GM04504 (cell line): ENCODE measurements at places on chromosomes 4 and X.

DNA sequence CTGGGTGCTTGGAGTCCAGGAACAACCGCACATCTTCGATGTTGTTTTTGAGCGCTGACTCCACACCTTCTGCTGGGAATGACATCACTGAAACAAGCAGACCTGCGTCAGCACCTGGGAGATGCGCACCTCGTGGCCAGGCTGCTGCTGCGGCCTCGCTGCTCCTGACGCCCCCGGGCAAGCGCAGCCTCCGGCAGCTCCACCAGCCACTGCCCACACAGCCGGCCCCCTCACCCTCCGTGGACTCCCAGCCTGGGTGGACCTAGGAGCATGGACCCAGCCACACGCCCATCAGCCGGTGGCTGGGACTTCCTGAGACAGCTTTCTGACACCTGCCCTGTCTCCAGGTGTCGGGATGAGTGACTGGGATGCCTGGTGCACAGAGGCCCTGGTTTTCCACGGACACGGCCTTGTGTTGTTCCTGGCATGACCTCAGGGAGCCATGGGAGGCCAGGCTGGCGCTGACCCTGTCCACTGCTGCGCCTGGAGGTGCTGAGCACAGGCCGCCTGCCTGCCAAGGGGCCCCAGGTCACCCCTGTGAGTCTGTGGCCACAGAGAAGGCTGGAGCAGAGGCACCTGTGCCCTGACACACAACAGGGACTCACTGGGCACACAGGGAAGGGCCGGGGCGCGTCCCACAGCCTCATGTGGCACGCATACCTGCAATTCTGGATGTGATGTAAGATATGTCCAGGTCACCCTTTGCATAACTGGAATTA, 48.6 kb downstream of the GAK start:
- DNase-seq, result no peak

DNA sequence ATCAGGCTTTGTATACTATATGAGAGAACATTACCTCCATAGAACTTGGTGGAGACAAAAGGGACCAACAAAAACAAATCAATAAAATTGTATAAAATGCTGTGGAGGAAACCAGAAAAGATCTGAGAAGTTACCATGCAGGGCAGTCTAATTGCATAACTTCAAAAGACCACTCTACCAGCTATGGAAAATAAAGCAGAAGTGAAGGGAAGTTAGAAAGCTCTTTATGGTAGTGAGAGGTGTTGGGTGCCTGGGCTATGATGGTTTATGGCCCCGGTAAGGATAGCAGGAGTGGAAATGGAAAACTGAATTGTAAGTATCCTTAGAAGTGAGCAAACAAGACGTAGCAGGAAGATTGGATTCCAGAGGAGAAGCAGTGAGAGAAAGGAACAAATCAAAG, 3.1 kb downstream of the TMEM184C start:
- DNase-seq, result no peak

- no peak for DNase-seq
These were observed 6.0 kb upstream of the VSIG4 start for GRCh38 chrX:66045894-66046293.

DNA sequence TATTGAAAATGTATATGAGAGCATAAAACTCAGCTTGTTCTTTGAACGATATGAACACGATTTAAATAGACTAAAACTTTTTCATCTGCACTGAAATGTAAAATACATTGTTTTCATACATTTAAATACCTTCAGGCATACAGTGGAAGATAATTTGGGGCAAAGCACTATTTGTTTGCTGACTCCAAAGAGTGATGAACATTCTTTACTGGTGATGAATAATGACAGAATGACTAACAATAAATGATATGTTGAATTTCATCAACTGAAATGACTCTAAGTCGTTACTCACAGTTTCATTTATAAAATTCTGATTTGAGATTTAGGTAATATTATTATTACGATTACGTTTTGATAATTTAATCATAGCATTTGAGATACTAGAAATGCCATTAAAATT, 1160.1 kb downstream of the NLGN4X start:
- no peak for DNase-seq

DNA sequence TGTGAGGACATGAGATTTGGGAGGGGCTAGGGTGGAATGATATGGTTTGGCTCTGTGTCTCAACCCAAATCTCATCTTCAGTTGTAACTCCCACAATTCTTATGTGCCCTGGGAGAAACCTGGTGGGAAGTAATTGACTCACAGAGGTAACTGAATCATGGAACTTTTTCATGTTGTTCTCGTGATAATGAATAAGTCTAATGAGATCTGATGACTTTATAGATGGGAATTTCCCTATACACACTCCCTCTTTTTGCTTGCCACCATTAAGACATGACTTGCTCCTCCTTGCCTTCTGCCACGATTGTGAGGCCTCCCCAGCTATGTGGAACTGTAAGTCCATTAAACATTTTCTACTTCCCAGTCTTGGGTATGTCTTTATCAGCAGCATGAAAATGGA, 253.2 kb upstream of the GK2 start:
- DNase-seq, result no peak

- DNase-seq, result peak; percentile 37
These were observed 76.1 kb upstream of the EMCN start for GRCh38 chr4:100593935-100594334.

DNA sequence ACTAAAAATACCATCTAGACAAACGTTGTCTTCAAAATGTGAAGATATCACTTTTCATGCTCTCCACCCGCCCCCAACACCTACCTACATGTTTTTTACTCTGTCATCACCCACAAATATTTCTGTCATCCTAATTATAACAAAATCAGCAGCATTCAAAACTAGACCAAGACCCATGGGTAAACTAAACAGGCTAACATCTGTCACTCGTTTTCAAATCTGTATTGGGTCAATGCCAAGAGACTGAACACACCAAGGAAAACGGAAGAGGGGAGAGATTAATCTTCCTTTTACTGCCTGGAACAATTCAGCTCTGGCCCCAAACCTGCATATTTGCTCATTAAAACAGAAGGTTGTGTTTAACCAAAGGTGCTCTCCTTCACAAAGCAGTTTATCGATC, 17.5 kb downstream of the FAM184B start:
- DNase-seq, result no peak

- no peak for DNase-seq
These were observed 15.7 kb downstream of the SPCS3 start for GRCh38 chr4:176335421-176335820.

DNA sequence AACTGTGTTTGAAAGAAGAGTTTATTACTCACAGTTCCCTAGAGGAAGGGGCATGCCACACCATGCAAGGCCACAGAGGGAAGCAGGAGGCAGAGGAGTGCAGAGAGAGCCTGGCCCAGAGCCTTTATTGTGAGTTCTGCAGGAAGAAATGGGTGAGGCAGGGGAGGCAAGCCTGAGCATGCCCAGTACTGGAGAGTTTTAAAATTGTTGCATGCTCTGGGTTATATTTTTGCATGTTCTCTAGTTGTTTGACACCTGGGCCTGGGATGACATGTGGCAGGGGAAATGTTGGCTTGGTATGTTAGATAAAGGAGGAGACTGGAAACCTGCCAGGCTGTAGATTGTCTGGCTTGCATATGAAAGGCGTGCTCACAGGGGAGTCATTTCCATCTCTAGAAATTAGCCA, 19.7 kb upstream of the CRMP1 start:
- DNase-seq, result no peak

DNA sequence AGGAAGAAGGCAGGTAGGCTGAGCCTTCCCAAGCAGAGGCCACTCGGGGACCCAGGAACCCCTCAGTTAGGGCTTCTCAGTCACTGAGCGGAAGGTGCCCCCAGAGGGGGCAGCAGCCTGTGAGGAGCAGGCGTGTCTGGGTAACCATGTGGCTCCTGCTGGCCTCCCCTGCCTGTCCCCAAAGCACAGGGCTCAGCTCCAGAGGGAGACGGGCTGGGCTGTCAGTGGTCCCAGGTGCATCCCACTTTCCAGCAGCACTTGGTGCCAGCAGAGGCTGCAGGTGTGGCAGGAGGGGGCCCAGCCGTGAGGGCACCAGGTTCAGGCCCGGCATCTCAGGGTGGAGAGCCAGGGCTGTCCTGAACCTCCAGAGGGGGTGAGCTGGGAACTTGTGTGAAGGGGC, 22.7 kb downstream of the TACC3 start:
- no peak for DNase-seq

DNA sequence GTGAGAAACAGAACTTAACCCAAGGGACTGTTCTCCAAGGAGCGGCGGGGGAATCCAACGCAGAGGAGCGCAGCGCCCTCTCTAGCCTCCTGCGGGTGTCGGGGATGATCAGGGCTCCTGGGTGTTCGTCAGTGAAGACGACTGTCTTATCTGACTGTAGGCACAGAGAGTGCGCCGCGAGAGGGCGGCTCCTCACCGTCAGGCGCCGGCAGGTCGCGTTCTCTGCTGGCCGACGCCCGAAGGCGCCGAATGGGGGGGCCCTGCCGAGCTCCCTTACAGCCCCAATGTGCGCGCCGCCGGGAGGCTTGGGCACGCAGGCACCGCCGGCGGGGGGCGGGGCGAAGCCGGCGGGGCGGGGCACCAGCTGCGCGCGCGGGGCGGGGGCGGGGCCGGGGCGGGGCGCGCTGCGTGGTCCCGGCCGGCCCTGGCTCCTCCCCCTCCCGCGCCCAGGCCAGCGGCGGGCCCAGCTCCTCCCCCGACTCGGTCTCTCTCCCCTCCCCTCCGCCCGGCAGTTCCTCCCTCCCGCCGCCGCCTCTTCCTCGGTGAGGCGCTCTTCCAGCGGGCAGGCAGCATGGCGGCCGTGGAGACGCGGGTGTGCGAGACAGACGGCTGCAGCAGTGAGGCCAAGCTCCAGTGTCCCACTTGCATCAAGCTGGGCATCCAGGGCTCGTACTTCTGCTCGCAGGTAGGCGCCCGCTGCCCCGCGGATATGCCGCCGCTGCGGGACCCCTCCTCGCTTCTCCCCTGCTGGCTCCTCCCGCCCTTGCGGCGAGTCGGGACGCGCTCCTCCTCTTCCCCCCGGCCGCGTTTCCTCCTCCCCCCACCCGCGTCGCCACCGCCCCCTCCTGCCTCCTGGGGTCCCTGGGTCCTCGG, at the start of gene METAP1:
TSS of gene METAP1 (plus strand) at position 539 of the 873 bp plus-strand sequence. CDS start at position 572, 33 bp downstream.
- peak; percentile 89 for DNase-seq

GRCh38 chr4:112648263-112649054, 11.5 kb downstream of the LARP7 start:
- no peak for DNase-seq

DNA sequence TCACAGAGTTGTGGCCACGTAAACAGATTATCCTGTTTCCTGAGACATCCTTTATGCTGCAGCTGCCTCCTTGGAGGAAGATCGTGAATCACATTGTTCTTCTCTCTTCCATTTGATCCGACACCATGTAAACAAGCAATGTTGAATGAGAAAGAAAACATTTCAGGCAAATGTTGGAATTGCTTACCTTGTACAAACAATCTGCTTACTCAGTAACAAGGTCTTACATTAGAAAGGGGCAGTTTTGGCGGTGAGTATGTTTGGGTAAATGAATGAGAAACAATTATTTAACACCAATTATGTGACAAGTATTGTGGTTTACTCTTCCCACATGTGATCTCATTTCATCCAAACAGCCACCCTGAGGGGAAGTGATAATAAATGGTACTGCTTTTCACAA, 637.8 kb downstream of the RAB28 start:
- DNase-seq, result no peak

GRCh38 chr4:93658443-93658842, 170.1 kb upstream of the ATOH1 start:
- no peak for DNase-seq

DNA sequence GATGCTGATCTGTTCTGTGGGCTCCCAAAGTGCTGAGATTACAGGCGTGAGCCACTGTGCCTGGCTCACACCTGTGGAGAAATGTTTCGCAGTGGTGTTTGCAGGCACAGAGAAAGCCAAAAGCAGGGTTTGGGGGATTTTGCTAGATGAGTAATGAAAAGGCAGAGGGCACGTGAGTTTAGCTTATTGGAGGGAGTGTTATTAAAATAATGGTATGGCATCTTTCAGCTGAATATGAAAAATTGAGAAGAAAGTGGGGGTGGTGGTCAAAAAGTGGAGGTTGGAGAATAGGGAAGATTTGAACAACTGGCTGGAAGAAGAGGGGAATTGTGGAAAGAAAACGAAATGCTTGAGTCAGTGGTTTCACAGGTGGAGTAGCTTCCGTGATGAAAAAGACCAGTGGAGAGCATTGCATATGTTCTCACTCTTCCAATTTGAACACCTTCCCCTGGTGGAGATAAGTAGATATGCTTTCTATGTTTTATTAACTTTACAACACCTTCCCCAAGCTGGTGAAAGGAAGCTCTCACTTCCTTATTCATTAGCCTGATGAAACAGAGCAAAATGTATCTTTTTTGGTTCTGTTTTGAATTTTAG, 1.1 kb upstream of the CHST7 start:
- DNase-seq, result no peak

- no peak for DNase-seq
These were observed 24.1 kb downstream of the OCIAD1 start for GRCh38 chr4:48854982-48855381.

- no peak for DNase-seq
These were observed 508.8 kb downstream of the ANKRD50 start for GRCh38 chr4:124203613-124204238.

- DNase-seq, result no peak
These were observed 232.8 kb upstream of the RASGEF1B start for GRCh38 chr4:81704461-81704860.

- no peak for DNase-seq
These were observed 181.5 kb downstream of the TSPAN5 start for GRCh38 chr4:98476891-98477290.

DNA sequence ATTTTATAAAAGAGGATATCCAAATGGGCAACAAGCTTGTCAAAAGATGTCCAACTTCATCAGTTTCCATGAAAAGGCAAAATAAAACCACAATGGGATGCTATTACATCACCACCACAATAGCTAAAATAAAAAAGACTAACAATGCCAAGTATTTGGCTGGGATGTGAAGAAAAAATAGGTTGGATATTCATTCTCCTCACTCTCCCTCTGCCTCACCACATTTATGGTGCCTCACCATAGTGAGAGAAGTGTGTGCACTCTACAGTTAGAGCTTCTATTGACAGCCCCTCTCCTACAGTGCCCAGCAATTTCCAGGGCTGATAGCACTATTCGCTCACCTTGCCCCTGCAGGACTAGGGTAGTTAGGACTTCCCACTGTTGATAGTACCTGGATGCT, 25.5 kb downstream of the VEGFC start:
- DNase-seq, result no peak

DNA sequence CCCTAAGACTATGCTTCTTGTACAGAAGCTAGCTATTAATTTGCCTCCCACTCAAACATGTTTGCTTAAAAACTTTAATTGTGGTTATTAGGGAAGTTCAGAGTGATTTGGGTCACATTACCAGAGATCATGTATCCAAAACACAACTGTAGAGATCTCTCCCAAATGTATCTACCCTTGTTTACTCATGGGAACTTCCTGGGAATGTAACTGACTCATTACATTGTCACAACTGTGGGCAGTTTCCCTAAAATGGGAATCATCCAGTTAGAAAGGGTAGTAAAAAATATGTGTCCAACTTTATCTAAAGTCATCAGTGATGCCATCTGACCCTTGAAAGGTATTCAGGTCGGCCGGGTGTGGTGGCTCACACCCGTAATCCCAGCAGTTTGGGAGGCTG, 40.3 kb upstream of the GLRA3 start:
- no peak for DNase-seq

- peak; percentile 17 for DNase-seq
These were observed 670.3 kb upstream of the FAM241A start for GRCh38 chr4:111475001-111475400.

- DNase-seq, result no peak
These were observed 245.6 kb downstream of the TRAM1L1 start for GRCh38 chr4:116839826-116840225.

- no peak for DNase-seq
These were observed 744.6 kb upstream of the IGFBP7 start for GRCh38 chr4:57854748-57855147.
